ENCODE measurements at places on chromosomes 4 and X.

DNA sequence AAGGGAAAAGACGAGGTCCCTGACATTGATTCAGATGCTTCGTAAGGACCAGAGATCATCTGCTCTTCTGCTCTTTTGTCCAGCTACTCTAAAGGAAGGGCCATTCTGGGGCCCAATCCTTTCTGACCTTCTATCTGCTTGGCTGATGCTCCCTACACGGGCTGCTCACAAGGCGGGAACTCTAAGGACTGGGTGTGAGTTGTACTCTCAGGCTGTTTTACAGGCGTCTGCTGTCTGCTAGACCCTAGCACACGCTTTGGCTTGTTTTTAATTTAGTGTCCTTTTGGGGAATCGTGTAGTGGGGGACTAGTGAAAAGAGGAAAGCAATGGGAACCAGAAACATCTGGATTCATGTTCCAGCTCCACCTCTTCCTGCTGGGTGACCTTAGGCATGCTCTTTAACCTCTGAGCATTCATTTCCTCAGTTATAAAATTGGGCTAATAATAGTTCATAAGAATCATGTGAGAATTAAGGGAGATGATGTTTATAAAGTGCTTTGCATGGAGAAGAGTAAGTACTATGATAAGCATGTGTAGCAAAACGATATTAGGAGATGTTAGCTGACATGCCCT, 53.1 kb downstream of the CASP3 start:
- DNase-seq = no peak

GRCh38 chrX:10697616-10698317, 77.4 kb upstream of the MID1 start:
- no peak for DNase-seq

GRCh38 chrX:151724563-151725337, 8.9 kb downstream of the FATE1 start:
- DNase-seq = no peak

DNA sequence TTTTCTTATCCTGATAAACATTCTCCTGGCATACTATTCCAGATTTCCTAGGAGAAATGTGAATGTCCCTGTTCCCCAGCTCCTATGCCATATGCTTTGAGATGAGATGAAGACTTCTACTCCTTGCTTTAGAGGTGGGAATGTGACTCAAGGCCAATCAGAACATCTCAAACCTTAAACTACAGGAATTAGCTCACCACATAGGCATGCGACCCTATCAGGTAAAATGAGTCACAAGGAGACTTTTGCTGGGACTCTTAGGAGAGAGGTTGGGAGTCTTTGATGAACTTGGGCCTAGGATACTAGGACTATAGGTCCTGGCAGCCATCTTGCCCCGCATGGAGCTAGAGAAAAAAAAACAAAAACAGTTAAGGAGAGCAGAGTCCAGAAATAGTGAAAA, 5.8 kb upstream of the USO1 start:
- no peak for DNase-seq

DNA sequence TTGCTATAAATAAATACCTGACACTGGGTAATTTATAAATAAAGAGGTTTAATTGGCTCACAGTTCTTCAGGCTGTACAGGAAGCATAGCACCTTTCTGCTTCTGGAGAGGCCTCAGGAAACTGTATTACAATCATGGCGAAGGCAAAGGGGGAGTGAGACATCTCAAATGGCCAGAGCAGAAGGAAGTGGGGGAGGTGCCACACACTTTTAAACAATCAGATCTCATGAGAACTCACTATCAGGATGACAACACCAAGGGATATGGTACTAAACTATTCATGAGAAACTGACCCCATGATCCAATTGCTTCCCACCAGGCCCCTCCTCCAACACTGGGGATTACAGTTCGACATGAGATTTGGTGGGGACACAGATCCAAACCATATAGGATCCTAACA, 11.7 kb upstream of the TCEAL9 start:
- DNase-seq = no peak

DNA sequence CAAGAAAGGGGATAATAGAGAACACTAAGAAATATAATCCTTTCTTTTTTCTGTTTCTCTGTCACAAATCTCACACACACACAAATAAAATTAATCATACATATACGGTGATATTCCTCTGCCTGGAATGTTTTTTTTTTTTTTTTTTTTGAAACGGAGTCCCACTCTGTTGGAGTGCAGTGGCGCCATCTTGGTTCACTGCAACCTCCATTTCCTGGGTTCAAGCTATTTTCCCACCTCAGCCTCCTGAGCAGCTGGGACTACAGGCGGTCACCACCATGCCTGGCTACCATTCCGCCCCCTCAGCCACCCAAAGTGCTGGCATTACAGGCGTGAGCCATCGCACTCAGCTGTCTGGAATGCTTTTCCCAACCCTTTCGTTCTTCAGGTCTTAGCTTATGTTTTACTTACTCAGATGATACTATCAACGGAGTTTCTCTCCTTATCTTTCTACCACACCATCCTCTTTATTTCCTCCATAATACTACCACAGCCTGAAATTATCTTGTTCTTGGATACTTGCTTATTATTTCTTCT, 69.3 kb downstream of the ANKRD17 start:
- DNase-seq = no peak

GRCh38 chr4:36872679-36873078, 371.9 kb upstream of the NWD2 start:
- no peak for DNase-seq

- DNase-seq = no peak
Observed at GRCh38 chr4:39484582-39485272, 25.9 kb downstream of the LIAS start.

- no peak for DNase-seq
Observed at GRCh38 chr4:185468999-185469398, 2.5 kb downstream of the CCDC110 start.

DNA sequence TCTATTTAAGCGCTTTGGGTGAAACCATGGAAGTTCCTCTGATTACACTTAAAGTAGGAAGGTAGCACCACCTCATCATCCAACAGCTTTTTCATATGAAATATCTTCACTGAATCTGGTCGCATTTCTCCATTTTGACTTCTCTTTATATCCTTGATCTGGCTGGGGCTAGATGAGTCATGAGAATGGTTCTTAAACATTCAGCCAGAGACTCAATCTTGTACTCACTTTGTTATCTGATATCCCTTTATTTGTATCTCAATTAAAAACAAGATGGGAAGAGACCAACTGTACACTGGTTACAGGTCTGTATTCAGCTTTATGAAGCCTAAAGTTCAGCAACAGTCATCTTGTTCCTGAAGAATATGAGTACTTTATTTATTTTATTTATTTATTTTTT, 84.9 kb downstream of the CBLL2 start:
- no peak for DNase-seq

Measured in activated naive CD8-positive, alpha-beta T cell treated with anti-CD3 and anti-CD28 coated beads, Interleukin-2, amount 50 U/mL, for 16 hours (primary cell).